Activated CD4-positive, alpha-beta T cell treated with anti-CD3 and anti-CD28 coated beads, Interleukin-2, amount 50 U/mL, for 1 hour (primary cell): ENCODE measurements at places on chromosomes 6 and 20.

GRCh38 chr20:33438481-33438880 is 5.1 kb downstream of the SNTA1 start:
- DNase-seq = no peak

GRCh38 chr6:76014626-76015530 is 57.6 kb downstream of the IMPG1 start:
- DNase-seq = no peak

GRCh38 chr6:144477396-144477795 is 192.3 kb downstream of the UTRN start:
- no peak for DNase-seq

GRCh38 chr20:3993109-3993508 is 22.2 kb downstream of the RNF24 start:
- DNase-seq = no peak

GRCh38 chr6:47741807-47742206 is 40.0 kb upstream of the OPN5 start:
- DNase-seq = no peak

- DNase-seq = no peak
Measured at GRCh38 chr20:54389596-54390280, 85.7 kb upstream of the DOK5 start.

DNA sequence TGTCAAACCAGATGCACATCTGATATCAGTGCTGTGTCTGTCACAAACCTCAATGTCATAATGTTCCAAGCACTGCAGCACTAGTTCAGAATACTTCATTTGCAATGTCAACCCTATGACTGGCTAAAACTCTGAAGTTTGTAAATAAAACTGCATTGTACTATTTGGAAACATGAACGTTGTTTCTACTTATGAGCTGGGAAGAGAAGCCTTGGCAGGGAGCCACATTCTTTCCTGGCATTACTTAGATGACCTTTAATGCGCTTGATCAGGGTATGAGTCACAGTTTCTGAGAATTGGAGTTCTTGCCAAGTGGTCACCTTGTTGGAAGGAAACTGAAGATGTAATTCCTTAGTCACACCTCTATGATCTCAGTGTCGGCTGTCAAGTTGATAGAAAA is 664.8 kb upstream of the MMS22L start:
- no peak for DNase-seq

DNA sequence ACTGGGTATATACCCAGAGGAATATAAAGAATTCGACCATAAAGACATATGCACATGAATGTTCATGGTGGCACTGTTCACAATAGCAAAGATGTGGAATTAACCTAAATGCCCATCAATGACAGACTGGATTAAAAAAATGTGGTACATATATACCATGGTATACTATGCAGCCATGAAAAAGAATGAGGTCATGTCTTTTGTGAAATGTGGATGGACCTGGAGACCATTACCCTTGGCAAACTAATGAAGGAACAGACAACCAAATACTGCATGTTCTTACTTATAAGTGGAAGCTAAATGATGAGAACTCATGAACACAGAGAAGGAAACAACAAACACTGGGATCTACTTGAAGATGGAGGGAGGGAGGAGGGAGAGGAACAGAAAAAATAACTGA is 186.7 kb upstream of the SSTR4 start:
- no peak for DNase-seq

- DNase-seq = no peak
Measured at GRCh38 chr6:11812951-11813350, 34.3 kb upstream of the ADTRP start.
